ENCODE measurements at places on chromosomes 5 and 9.

DNA sequence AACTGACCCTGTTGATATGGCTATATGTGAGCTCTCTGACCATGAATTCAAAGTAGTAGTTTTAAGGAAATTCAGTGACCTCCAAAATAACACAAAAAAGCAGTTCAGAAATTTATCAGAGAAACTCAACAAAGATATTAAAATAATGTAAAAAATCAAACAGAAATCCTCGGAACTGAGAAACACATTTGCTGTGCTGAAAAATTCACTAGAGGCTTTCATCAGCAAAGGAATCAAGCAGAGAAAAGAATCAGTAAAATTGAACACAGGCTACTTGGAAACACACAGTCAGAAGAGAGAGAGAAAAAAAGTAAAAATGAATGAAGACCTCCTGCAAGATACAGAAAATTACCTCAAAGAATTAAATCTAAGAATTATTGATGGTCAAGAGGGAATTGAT is 417.2 kb downstream of the TMEM232 start:
- no peak for DNase-seq

- no peak for DNase-seq
These were observed 308.0 kb upstream of the PUM3 start for GRCh38 chr9:3151672-3152576.

GRCh38 chr5:19616701-19617215 is 371.2 kb downstream of the CDH18 start:
- no peak for DNase-seq

GRCh38 chr9:21525174-21525573 is 43.1 kb upstream of the IFNE start:
- no peak for DNase-seq

DNA sequence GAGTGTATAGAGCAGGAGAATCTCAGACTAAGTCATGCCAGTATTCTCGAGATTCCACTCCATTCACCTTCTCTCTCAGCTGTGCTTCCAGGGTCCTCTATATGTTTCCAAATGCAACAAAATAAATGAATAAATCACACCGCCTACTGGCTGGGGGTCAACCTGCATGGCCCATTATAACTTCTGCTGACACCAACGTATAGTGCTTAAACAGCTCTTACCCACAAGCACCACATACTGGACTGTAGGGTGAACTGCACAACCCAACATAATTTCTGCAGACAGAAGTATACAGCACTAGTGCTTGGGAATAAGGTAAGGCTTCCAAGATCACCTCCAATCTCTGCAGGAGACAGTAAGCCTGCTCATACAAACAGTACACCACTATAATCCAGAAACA is 33.1 kb upstream of the HTR4 start:
- DNase-seq, result no peak

GRCh38 chr5:109693535-109694400 is 4.0 kb downstream of the MAN2A1 start:
- no peak for DNase-seq

DNA sequence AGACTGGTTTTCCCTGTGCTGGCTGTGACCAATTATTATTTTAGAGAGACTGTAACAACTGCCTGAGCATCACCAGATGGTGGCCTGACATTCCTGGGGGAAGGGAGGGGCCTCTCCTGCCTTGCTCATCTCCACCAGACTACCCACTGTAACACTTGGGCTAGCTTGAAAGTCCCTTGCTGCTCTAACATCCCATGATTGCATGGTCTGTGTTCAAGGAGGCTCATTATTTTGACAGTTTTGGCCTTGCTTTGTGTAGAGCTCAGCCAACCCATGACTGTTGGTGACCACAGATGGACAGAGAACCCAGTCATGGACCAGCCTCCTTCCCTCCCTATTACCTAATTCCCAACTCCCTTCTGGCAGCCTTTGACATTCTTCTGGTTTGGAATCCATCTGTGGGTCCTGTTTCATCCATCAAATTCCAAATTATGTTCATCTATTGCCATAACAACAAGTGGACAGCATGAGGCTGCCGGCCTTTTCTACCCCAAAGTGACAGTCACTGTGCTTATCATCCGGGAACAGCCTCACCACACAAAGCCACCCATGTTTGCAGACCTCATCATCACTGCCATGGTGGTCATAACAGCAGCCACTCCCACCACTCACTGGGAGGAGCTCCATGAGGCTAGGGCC is 49.0 kb upstream of the ICE1 start:
- no peak for DNase-seq
